ENCODE measurements at places on chromosomes 5 and 9.

- H3K4me1 ChIP-seq = no peaks in the 10 kb centered on the region
- H3K27me3 ChIP-seq = no peaks in the 10 kb centered on the region
- H3K27ac ChIP-seq = no peak overlapping the region
Observed at GRCh38 chr9:4583001-4583400, 79.1 kb upstream of the PLPP6 start.

DNA sequence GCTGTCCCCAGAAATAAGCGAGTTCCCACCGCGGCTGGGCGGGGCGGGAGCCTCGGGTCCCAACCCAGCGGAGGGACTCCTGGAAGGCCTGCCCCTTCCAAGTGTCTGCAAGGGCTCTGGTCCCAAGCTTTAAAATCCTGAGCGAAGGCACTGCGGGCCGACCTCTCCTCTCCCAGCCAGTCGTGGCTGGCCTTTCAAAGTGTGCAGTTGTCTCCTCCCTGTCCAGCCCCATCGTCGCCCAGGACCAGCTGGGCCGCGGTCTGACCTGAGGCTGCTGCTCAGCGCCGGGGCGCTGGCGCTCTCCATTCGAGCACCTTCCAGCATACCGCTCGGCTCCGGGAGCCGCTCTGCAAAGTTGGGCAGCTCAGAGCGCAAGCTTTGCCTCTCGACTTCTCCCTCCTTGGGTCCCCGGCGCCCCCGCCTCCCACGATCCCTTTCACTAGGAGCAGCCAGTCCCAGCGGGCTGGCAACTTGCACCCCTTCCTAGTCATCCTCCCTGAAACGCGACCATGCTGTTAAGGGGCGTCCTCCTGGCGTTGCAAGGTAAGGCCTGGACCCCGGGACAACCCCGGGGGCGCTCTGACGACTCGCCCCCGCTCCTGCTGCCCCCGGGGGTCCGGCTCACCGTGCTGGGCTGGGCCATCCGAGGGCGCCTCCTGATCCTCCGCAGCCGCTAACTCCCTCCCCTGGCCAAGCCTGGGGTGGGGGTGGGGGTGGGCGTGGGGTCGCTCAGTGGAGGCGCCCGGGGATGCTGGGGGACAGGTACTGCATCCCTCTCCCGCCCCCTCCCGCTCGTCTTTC is at the start of gene MAMDC2:
MAMDC2 (plus strand) TSS at position 160 of the 801 bp plus-strand sequence; CDS start at position 510, 350 bp downstream.
- H3K27me3 ChIP-seq = peaks cover 13% of the 10 kb centered on the region
- no peaks in the 10 kb centered on the region for H3K4me1 ChIP-seq
- H3K27ac ChIP-seq = peak within 1 kb of the TSS; percentile 70

- H3K4me1 ChIP-seq = no peaks in the 10 kb centered on the region
- no peak for DNase-seq
- no peak overlapping the region for H3K27ac ChIP-seq
- no peak overlapping the region for H3K4me3 ChIP-seq
- H3K27me3 ChIP-seq = no peaks in the 10 kb centered on the region
Observed at GRCh38 chr5:135426102-135427082, 20.8 kb downstream of the DCANP1 start.

GRCh38 chr5:111756581-111757354 is at the start of gene NREP:
TSS of gene NREP (minus strand) at chr5:111757194. CDS start at chr5:111755772, 1,422 bp downstream.
- no peaks in the 10 kb centered on the region for H3K27me3 ChIP-seq
- peak within 1 kb of the TSS; percentile 95 for H3K27ac ChIP-seq
- no peaks in the 10 kb centered on the region for H3K4me1 ChIP-seq
- peak; percentile 66 for DNase-seq
- H3K36me3 ChIP-seq = no peaks in the 10 kb centered on the region

GRCh38 chr5:142181096-142181495 is 72.5 kb downstream of the NDFIP1 start:
- no peak overlapping the region for H3K4me3 ChIP-seq
- H3K4me1 ChIP-seq = no peaks in the 10 kb centered on the region
- DNase-seq = peak; percentile 35
- no peak overlapping the region for H3K27ac ChIP-seq

DNA sequence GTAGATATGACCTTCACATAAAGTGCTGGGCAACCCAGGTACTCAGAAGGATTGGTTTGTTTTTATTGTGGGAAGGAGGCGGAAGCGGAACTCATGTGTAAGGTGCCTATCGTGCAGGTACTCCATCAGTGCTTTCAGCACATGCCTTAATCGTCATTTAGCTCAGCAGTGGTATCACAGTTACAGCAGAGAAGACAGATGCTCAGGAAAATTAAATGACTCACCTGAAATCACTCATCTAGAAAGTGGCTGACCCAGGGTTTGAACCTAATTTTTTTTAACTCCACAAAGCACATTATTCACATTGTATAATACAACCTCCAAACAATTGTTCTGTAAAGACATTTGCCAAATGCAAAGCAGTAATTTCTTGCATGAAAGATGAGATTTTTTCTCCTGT is 2.2 kb downstream of the C5orf46 start:
- H3K27ac ChIP-seq = no peak overlapping the region
- no peaks in the 10 kb centered on the region for H3K27me3 ChIP-seq
- no peak overlapping the region for H3K4me3 ChIP-seq
- DNase-seq = no peak

- no peak overlapping the region for H3K4me3 ChIP-seq
- DNase-seq = no peak
- no peak overlapping the region for H3K27ac ChIP-seq
- no peaks in the 10 kb centered on the region for H3K36me3 ChIP-seq
Observed at GRCh38 chr5:43063721-43064171, 23.6 kb upstream of the ANXA2R start.

GRCh38 chr9:92141144-92142129 is 26.2 kb upstream of the SPTLC1 start:
- peaks cover 12% of the 10 kb centered on the region for H3K27me3 ChIP-seq
- H3K36me3 ChIP-seq = no peaks in the 10 kb centered on the region
- peak overlapping the region; percentile 33 for H3K4me3 ChIP-seq
- no peak for DNase-seq

DNA sequence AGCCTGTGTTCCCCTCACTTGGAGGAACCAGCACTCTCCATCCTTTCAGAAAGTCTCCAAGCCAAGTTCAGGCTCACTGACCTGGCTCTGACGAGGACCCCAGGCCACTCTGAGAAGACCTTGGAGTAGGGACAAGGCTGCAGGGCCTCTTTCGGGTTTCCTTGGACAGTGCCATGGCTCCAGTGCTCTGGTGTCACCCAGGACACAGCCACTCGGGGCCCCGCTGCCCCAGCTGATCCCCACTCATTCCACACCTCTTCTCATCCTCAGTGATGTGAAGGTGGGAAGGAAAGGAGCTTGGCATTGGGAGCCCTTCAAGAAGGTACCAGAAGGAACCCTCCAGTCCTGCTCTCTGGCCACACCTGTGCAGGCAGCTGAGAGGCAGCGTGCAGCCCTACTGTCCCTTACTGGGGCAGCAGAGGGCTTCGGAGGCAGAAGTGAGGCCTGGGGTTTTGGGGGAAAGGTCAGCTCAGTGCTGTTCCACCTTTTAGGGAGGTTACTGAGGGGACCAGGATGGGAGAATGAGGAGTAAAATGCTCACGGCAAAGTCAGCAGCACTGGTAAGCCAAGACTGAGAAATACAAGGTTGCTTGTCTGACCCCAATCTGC is 4.7 kb upstream of the NUP214 start:
- H3K4me3 ChIP-seq = no peak overlapping the region
- H3K27ac ChIP-seq = no peak overlapping the region
- H3K36me3 ChIP-seq = no peaks in the 10 kb centered on the region
- H3K27me3 ChIP-seq = no peaks in the 10 kb centered on the region

GRCh38 chr5:140111859-140112551 is 1.9 kb upstream of the PURA start:
- no peak overlapping the region for H3K4me3 ChIP-seq
- no peak overlapping the region for H3K27ac ChIP-seq
- no peak for DNase-seq
- H3K27me3 ChIP-seq = no peaks in the 10 kb centered on the region

GRCh38 chr5:159897786-159898393 is 18.4 kb upstream of the ADRA1B start:
- no peak overlapping the region for H3K27ac ChIP-seq
- H3K4me3 ChIP-seq = no peak overlapping the region
- no peaks in the 10 kb centered on the region for H3K27me3 ChIP-seq
- H3K4me1 ChIP-seq = no peaks in the 10 kb centered on the region
- no peak for DNase-seq

DNA sequence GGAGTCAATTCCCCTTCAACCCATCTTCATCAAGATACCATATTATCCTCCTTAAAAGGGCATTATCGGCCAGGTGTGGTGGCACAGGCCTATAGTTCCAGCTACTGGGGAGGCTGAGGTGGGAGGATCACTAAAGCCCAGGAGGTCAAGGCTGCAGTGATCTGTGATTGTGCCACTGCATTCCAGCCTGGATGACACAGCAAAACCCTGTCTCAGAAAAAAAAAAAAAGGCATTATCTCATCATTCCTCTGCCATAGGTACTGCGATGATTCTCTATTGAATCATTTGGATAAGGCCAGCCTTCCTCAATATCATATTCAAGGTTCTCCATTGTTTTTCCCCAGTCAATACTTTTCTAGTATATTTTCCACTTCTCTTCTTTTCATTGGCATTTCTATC is 39.2 kb upstream of the RAB3C start:
- H3K4me1 ChIP-seq = no peaks in the 10 kb centered on the region
- DNase-seq = no peak
- no peak overlapping the region for H3K4me3 ChIP-seq
- no peak overlapping the region for H3K27ac ChIP-seq

- H3K36me3 ChIP-seq = no peaks in the 10 kb centered on the region
- H3K4me3 ChIP-seq = no peak overlapping the region
Observed at GRCh38 chr5:34563931-34564709, 92.0 kb upstream of the RAI14 start.

- H3K4me3 ChIP-seq = no peak overlapping the region
- no peaks in the 10 kb centered on the region for H3K27me3 ChIP-seq
- H3K4me1 ChIP-seq = no peaks in the 10 kb centered on the region
- no peak overlapping the region for H3K27ac ChIP-seq
- no peak for DNase-seq
Observed at GRCh38 chr5:178291161-178291561, 58.6 kb upstream of the PHYKPL start.

DNA sequence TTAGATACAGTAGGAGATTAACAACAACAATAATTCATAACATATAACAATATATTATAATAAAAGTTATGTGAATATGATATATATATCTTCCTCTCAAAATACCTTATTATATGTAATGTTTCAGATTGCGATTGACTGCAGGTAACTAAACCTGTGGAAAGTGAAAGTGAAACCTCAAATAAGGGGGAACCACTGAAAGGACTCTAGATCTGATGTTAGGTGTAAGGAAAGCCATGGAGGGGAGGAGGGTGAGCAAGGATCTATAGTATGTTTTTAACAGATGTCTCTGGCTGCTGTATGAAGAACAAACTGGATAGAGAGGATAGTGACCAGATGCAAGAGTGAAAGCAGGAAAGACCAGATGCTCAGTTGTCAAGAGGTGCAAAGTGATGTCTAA is 5.8 kb upstream of the FSTL4 start:
- H3K27ac ChIP-seq = no peak overlapping the region
- no peak overlapping the region for H3K4me3 ChIP-seq
- no peaks in the 10 kb centered on the region for H3K36me3 ChIP-seq

DNA sequence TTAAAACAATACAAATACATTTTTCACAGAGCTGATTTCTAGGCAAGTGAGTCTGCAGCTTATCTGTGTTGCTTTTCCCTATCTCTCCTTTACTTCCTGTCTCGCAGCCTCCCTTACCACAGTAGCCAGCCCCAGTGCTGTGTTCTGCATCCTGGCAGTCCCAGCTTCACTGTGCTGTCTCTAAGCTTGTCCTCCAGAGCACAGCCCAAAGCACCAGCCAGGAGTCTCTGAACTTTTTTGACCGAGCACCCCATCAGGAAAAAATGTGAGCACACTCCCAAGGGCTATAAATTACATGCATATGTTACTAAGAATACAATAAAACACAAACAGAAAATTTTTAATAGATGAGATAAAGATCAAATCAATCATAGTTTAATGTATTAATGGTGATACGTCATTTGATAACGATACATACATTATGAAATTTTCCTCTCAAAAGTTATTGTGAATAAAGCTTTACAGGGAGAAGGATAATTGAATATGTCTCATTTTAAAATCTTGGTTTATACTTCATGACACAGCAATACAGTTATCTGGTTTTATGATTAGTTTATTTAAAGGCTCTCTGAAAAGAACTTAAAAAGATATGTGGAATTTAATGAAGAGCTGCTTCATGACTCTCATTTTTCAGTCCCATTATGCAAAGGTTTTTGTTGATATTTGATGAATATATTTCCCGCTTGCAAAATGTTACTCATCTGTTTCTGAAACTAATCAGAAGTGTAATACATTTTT is 7.3 kb upstream of the RHOBTB3 start:
- no peak overlapping the region for H3K4me3 ChIP-seq
- no peaks in the 10 kb centered on the region for H3K4me1 ChIP-seq
- no peaks in the 10 kb centered on the region for H3K27me3 ChIP-seq
- H3K36me3 ChIP-seq = no peaks in the 10 kb centered on the region
- no peak overlapping the region for H3K27ac ChIP-seq
- DNase-seq = no peak

GRCh38 chr5:34895641-34896419 is 19.5 kb downstream of the RAD1 start:
- H3K4me3 ChIP-seq = no peak overlapping the region
- no peak overlapping the region for H3K27ac ChIP-seq
- DNase-seq = no peak
- H3K4me1 ChIP-seq = no peaks in the 10 kb centered on the region

DNA sequence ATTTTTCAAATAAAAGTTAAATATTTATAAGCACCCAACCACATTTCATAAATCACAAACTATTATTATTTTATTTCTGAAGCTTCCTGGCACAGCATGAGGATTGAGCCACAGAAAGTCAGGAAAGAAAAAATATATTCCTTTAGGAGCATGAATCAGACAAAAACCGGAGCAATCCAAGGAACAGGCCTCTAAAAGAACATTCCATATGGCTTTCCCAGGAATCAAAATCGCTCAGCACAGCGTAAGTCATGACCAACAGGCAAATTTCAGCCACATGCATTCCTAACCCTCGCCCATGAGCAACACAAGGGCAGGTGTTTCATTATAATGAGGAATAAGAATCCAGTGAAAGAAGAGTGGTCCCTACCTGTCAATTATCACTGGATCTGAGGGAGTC is 26.7 kb downstream of the EBF1 start:
- no peaks in the 10 kb centered on the region for H3K27me3 ChIP-seq
- no peak overlapping the region for H3K4me3 ChIP-seq
- no peak for DNase-seq
- no peaks in the 10 kb centered on the region for H3K36me3 ChIP-seq
- H3K27ac ChIP-seq = no peak overlapping the region

DNA sequence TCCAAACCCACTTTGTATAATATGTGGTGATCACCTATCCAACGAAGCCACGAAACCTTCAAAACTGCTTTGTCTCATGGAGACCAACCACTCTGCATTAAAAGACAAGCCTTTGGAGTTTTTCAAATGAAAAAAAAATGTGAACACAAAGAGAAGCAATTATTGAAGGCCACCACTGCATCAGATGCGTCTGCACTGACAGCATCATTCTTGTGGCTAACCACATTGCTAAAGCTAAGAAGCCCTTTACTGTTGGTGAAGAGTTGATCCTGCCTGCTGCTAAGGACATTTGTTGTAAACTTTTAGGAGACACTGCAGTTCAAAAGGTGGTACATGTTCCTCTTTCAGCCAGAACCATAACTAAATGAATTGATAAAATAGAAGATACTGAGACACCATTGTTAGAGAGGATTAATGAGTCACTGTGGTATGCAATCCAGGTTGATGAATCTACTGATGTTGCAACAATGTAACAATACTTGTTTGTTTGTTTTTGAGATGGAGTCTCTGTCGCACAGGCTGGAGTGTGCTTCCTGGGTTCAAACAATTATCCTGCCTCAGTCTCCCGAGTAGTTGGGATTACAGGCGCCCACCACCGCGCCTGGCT is 45.4 kb downstream of the TAF11L14 start:
- H3K4me3 ChIP-seq = no peak overlapping the region
- H3K27me3 ChIP-seq = no peaks in the 10 kb centered on the region
- no peak overlapping the region for H3K27ac ChIP-seq
- no peaks in the 10 kb centered on the region for H3K4me1 ChIP-seq

All from colonic mucosa (tissue), 4 donors.